Vagina (tissue), 2 donors: ENCODE measurements at places on chromosomes 6 and 20.

GRCh38 chr6:36897609-36898008 lies 11.9 kb downstream of the C6orf89 start:
- no peak for DNase-seq

- DNase-seq: peak; percentile 97
Measured at GRCh38 chr6:19836799-19837510, at the start of gene ID4. ID4 (plus strand) TSS chr6:19837370; CDS start chr6:19837755, 385 bp downstream.

DNA sequence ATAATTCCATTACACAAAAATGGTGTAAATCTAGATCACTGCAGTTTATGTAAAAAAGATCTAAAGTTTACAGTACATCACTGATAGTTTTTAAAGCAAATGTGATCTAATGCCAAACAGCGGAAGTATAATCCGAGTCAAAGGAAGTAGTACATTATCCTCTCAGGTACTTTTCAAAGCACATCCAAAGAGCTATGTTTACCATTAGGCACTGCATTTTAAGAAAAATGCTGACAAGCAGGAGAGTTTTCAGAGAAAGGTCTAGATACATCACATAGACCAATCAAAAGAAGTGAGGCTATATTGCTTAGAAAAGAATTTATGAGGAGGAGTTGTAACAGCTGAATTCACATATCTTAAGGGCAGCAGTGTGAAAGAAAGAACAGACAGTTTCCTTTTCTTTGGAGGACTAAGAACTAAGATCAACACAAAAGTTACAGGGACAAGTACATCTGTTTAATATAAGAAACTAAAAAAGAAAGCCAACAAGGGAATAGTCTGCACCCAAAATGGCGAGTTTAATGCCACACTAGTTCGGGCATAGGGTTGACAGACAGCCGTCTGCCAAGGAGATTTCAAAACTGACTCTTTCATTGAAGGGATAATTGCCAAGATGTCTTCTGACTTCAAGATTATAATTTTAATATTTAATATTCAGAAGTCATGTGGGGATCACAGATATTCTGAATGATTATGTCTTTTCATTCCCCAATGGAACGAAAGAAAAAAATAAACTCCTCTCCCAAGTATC lies 1.4 kb downstream of the ZNF184 start:
- DNase-seq: no peak

- DNase-seq: no peak
Measured at GRCh38 chr6:14865531-14866100, 380.3 kb upstream of the JARID2 start.

- peak; percentile 49 for DNase-seq
Measured at GRCh38 chr20:53570446-53571276, 23.0 kb downstream of the ZNF217 start.

GRCh38 chr20:61896058-61896961 lies 169.4 kb downstream of the TAF4 start:
- no peak for DNase-seq

GRCh38 chr6:141158740-141159139 lies 974.0 kb upstream of the GJE1 start:
- no peak for DNase-seq

DNA sequence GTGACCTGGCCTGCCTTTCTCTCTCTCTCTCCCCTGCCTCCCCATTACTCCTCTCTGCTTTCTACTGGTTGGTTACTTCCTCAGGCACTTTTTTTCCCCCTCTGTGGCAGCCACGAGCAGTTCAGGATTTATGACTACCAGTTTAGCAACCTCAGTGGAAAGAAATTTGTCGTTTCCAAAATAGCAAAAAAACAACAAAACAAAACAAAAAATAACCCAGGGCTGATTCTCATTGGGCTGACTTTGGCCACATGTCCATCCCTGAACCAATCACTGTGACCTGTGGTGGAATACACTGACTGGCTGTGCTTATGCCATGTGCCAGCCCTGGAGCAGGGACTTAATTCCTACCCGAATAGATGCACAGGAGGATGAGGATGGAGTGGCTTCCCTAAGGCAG lies 137.4 kb downstream of the TFAP2C start:
- no peak for DNase-seq

- no peak for DNase-seq
Measured at GRCh38 chr20:39269493-39270217, 307.5 kb downstream of the DHX35 start.

DNA sequence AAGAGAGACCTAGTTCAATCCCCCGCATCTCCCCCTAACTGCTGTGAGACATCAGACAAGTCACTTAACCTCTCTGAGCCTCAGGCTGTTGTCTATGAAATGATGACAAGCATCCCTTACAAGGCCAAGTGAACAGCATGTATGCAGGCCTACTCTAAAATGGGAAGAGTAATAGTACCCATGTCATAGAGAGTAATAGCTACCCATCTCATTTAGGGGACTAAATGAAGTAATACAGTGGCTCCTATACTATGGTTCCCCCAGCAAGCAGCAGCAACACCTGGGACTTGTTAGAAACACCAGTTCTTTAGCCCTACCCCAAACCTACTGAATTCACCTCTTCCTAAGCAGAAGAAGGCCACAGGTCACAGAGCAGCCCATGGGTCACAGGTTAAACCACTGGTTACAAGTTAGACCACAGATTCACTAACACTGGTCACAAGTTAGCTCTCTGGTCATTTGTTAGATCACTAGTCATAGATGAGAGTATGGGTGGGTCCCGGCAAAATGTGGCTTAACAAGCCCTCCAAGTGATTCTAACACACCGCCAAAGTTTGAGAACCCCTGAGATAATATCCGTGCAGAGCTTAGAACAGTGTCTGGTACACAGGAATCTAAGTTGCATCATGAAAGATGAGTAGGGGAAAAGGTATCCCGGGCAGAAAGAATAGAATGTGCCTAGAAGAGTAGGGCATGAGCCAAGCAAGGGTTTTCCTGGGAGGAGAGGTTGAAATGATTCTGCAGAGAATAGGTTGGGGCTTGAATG lies 1.4 kb downstream of the DEFB124 start:
- no peak for DNase-seq

DNA sequence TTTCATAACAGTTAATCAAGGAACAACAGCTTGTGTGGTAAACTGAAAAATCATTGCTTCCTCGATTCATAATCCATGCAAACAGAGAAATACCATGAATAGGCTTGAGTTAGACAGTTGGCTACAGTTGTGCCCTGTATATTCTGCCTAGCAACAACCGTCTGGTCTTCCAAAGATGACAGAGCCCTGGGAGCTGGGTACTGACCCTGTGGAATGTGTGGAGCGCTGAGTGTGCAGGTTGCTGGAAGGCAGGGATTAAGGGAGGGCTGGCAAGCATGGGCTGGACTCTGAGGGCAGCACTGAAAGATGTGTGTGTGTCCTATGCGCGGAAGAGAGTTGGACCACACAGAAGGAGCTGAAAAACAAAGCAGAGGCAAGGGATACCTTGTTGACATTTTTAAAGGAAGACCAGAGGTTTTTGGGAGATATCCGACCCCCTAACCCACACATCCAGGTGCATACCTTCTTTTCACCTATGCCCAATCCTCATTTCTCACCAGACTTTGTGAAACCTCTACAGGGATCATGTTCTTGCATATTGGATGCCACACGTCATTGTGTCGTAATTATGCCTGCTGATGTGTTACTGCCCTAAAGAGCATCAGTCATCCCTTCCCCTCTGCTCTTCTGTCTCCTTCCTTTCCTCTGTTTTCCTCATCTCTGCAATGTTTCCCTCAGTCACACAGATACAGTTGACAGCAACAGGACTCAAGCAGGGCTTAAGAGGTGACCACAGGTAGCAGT lies 58.2 kb upstream of the VGLL2 start:
- DNase-seq: no peak

DNA sequence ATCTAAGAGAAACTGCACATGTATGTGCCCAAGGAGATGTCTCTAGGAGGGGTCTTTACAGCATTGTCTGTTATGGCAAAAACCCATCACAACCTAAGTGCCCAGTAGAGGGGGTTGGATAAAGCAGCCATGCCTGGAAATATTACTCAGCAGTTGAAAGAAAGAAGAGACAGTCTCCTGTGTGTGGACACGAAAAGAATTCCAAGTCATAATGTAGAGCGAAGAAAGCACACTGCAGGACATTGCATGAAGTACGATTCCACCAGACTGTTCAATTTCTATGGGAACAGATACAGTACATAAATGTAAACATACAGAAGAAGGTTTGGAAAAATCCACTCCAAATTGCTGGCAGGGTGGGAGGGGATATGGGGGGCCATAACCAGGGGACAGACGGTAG lies 7.3 kb upstream of the TGM2 start:
- no peak for DNase-seq

GRCh38 chr6:52139985-52140680 lies 46.0 kb upstream of the IL17A start:
- DNase-seq: no peak

DNA sequence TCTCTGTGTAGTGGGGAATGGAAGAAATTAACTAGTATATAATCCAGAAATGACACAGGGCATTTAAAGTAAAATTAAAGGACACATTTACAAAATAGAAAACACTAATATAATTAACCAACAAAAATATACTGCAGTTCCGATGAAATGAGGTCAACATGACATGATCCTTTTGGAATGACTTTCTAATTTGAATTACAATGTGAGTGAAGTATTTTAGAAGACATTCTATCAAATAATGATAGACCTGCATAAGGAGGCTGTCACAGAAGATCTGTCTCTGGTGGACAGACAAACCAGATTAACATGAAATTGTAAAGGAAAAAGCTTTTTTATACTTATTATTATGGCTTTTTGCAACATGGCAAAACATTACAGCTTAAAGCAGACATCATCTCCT lies 100.6 kb upstream of the FAM184A start:
- no peak for DNase-seq

GRCh38 chr6:135906542-135906941 lies 55.0 kb downstream of the PDE7B start:
- DNase-seq: no peak

GRCh38 chr20:13991311-13991710 lies 897 bp upstream of the SEL1L2 start:
- no peak for DNase-seq

DNA sequence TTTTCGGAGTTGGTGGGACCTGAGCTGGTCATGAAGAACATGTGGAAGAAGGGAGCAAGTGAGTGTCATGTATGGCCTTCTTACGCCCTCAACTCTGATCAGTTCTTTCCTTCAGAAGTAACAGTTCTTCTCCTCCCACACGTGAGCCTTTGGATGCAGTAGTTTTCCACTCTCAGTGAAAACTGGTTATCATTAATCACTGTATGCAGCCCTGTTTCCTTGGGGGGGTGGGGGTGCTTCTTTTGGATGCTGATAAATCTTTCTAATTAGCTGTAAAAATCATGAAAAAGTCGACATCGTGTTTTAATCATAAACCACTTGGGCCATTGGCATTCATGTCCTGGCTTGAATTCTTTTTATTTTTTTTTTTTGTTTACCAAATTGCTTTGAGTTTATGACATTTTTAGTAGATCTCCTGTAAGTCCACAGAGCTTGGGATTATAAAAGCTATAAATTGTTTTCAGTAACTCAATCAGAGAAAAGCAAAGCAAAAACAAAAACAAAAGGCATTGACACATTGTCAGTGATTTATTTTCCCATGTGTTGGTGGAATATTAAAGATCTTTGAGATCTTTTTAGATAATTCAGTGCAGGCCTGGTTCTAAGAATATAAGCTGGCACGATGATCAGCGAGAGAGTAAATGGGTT lies 84.8 kb downstream of the TRMT11 start:
- DNase-seq: no peak

GRCh38 chr6:22043284-22043962 lies 253.4 kb downstream of the PRL start:
- DNase-seq: no peak

- DNase-seq: no peak
Measured at GRCh38 chr6:7193122-7193521, 85.4 kb downstream of the RREB1 start.

- DNase-seq: no peak
Measured at GRCh38 chr20:50015993-50016770, 33.4 kb downstream of the SNAI1 start.

- DNase-seq: peak; percentile 56
Measured at GRCh38 chr20:34524426-34524825, 8.2 kb downstream of the DYNLRB1 start.

DNA sequence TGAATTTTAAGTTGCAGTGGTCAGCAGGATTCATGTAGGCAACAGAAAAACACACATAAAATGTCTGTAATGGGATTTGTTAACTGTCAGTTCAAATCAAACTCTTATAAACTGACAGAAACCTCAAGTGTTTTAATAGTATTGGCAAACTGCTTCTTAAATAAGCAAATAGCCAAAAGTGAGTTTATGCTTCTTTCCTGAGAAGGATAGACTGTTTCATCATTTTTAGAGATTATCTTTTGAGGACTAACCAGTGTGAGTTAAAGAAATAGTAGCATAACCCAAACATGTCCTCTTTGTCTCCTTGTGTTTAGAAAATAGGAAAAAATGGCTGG lies 68.0 kb downstream of the AIG1 start:
- no peak for DNase-seq

DNA sequence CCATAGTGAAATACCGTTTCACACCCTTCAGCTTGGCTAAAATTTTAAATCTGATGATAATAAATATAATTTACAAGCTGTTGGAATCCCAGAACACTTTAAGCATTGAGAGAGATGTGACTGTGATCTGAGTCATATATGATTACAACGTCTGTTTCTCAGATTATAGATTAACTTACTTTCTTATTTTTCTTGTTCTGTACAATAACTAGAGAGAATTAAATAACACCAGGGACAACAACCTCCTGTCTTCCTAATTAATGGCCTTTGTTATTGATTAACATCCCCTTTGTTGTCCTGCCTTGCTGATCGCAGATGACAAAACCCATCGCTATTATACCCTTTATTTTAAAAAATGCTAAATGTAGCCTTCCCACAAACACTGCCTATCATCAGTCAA lies 87.8 kb upstream of the EZR start:
- DNase-seq: no peak

GRCh38 chr6:38476888-38477287 lies 162.8 kb downstream of the BTBD9 start:
- DNase-seq: no peak

- DNase-seq: no peak
Measured at GRCh38 chr20:57061051-57061900, 205.2 kb downstream of the BMP7 start.

DNA sequence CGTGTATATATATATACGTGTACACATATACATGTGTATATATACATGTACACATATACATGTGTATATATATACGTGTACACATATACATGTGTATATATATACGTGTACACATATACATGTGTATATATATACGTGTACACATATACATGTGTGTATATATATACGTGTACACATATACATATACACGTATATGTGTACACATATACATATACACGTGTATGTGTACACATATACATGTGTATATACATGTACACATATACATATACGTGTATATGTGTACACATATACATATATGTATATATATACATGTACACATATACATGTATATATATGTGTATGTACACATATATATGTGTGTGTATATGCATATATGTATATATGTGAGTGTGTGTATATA lies 317.2 kb downstream of the LAMA2 start:
- no peak for DNase-seq
